MCF 10A (cell line): ENCODE measurements at places on chromosomes 1 and 21.

- DNase-seq = no peak
Observed at GRCh38 chr1:234715252-234716014, 105.5 kb upstream of the IRF2BP2 start.

GRCh38 chr1:18288722-18289121 lies 181.1 kb downstream of the IGSF21 start:
- DNase-seq = no peak

DNA sequence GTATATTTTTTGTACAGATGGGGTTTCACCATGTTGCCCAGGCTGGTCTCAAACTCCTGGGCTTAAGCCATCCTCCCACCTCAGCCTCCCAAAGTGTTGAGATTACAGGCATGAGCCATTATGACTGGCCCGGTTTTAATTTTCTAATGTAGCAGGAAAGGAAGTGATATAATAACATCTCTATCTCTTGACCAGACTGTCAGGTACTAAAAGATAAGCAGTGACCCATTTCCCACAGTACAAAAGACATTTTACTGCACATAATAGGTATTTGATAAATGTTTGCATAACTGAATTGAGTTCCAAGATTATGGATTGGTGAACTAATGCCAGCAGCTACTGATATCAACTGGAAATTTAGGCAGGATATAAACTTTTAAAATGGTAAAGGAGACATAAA lies 4.0 kb downstream of the NVL start:
- no peak for DNase-seq

DNA sequence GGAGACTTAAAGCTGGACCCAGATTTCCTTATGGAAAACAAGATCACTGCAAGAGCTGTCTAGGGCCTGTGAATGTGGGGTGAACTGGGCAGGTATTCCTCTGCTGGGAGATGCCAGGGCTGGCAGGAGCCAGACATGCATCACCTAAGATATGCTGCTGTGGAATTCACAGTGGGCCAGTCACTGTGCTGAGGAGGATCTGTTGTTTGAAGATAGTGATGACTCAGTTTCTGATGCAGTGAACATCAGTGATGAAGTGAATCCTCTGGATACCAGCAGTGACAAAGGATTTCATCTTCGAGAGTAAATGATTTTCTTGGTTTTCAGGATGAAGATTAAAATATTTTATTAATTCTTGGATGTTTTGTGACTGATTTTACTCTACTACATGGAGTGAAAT lies 29.9 kb upstream of the CAMSAP2 start:
- no peak for DNase-seq

DNA sequence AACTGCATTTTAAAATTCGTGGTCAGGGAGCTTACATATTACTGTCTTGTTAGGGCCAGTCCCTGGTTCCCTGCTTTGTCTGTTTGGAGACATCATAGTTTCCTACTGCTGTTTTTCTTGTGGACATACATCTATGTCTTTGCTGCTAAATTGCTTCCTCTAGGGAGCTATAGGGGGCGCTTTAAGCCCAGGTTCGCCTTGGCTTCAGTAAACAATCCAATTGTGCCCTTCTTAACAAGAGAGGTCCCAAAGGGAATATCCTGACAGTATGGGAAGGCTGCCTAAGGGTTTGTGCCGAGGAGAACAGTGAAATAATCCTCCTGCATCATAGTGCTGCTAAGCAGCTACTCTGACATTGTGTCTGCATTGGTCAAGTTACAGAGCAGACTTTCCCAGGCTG lies 112.5 kb downstream of the USH2A start:
- peak; percentile 75 for DNase-seq

GRCh38 chr1:34280509-34280908 lies 103.8 kb downstream of the C1orf94 start:
- no peak for DNase-seq

DNA sequence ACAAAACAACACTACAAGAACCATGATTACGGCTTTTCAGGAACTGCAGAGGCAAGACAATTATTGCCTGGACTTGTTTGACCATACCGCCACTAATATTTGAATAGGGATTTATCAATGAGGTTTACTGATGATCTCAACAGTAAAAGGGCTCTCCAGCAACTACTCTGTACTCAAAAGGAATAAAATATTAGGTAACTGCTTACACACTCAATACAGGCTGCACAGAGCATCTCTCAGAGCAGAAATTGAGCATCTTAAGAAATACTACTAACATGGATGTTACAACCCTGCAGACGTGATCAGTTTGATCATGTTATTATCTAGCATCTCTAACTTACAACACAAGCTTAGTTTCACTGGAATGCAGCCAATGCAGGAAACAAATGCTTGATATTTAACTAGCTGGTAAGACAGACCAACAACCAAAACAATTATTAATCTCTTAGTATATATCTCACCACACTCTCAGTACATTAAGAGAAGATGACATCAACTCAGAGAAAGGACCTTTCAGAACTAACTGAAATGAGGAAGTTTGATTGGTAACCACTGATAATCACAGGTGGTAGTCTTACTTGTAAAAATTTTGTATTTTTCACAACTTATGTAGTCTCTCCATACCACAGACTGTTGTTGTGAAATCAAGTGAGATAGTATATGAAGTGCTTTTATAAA lies 52.2 kb downstream of the PUM1 start:
- DNase-seq = no peak

GRCh38 chr1:164757625-164758024 lies 198.6 kb downstream of the PBX1 start:
- DNase-seq = no peak

DNA sequence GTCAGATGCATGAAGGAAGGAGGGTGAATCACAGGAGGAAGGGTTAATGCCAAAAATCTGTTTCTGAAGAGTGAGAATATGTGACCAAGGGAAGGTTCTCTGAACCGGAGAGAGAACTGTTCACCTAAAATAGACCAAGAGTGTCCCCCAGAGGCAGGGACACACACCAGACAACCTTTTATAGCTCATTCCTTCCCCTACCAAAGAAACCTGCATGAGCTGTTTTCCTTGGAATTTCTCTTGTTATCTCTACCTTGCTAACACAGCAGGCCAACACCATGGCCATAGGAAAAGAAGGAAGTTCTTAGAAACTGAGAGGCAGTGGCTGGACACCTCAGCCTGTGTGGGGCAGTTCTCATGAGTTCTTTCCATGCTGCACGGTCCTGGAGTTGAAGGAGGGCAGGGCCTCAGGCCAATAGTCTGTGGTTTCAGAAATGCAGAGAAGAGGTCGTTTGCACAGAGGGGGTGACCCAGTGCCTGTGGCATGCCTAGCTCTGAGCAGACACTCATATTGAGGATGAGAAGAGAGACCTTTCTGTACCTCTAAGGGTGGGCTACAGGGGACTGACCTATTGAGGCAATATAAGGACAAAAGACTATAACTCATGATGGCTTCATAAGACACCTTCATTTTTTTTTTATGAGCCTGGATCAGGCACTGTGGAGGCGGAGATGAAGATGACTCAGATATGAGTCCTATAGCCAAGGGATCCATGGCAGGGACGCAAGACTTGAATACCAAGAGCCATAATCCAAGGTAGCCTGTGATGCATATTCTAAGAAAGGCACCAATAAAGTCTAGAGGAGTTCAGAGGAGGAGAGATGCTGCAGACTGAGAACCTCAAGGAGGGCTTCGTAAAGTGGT lies 39.4 kb downstream of the IGFN1 start:
- peak; percentile 78 for DNase-seq

DNA sequence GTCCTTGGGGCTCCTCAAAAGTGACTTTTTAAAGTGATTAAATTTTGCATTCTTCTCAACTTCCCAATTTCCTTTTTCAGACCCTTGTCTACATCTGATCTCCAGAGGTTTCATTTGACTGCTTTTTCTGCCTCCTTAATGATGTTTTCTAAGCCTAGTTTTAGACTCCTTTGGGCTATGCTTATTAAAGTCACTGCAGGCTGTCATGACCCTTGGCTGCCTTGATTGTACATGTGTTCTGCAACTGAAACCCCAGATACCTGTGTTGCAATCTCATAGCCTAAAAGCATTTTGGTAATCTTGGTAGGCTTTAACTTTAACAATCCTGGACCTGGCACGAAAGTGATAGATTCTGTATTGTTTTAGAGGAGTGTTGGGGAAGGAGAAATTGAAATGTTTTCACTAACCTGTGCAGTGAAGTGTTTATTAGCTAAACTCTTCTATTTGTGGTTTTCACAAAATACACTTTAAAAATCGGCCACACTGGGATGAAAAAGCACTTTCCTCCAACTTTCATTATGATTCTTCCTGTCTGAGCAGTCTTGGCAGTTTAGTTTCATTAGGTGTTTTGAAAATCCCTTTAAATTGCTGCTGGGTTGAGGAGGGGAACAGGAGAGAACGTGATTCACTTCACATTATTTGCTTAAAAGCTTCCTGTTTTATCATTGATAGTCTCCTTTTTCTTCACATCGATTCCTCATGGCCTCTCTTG lies 4.9 kb downstream of the MACO1 start:
- peak; percentile 58 for DNase-seq

GRCh38 chr1:204575221-204576190 lies 59.3 kb downstream of the MDM4 start:
- DNase-seq = no peak

DNA sequence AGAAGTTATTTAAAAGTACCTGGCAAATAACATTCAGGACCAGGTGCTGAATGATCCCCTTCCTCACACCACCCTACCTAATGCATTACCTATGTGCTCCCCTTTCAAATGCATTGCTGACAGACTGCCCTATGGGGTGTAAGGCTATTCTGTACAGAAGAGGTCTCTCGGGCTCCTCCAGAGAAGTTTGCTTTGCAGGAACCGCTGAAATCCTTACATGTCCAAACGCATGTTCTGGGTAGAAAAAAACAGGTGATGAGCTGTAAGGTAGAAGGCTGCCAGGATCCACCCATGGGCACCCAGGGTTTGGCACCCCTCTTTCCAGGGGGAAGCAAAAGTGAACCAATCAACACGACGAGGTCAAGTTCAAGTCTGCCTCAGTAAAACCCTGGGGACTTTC lies 58.3 kb upstream of the TARBP1 start:
- no peak for DNase-seq

GRCh38 chr1:44256762-44257554 lies 43.7 kb downstream of the DMAP1 start:
- no peak for DNase-seq

- no peak for DNase-seq
Observed at GRCh38 chr21:45502006-45502345, 40.3 kb downstream of the SLC19A1 start.

- DNase-seq = no peak
Observed at GRCh38 chr1:187773168-187773567, 944.4 kb downstream of the PLA2G4A start.

DNA sequence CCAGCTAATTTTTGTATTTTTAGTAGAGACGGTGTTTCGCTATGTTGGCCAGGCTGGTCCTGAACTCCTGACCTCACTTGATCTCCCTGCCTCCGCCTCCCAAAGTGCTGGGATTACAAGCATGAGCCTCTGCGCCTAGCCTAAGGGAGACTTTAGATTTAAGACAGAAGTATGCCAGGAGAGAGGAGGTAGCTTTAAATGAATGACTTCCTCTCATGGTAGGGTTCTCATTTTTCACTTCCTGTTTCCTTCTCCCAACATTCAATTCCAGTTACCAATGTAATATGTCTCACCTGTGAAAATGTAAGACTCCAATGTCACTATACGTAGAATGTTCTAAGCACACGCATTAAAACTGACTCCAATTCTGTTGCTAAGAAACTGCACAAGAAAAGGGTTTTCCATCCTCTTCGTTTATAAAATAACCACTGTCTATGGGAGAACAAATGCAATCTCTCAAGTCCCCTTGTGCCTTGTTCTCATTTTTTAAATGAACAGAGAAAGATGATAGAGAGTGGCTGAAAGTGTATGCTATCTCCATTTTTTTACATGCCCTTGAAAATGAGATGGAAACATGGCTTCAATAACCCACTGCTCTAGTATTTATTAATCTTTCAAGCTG lies 140.0 kb downstream of the SLC45A1 start:
- no peak for DNase-seq

DNA sequence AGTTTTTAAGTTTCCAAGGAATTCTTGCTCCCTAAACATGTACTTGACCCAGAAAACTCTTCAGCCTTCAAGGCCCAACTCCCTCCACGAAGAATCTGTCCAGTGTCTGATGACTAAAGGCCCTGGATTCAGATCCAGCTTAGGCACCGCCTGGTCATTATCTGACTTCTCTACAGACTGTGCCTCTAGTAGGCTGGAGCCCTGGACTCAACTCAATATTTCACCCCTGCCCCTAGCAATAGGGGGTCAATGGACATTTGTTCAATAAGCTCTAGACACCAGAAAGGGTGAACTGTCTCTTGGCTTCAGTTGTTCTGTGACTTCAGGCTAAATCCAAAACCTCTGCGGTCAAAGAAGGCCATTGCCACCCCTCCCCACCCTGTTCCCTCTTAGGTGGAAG lies 34.5 kb downstream of the NUAK2 start:
- DNase-seq = no peak

DNA sequence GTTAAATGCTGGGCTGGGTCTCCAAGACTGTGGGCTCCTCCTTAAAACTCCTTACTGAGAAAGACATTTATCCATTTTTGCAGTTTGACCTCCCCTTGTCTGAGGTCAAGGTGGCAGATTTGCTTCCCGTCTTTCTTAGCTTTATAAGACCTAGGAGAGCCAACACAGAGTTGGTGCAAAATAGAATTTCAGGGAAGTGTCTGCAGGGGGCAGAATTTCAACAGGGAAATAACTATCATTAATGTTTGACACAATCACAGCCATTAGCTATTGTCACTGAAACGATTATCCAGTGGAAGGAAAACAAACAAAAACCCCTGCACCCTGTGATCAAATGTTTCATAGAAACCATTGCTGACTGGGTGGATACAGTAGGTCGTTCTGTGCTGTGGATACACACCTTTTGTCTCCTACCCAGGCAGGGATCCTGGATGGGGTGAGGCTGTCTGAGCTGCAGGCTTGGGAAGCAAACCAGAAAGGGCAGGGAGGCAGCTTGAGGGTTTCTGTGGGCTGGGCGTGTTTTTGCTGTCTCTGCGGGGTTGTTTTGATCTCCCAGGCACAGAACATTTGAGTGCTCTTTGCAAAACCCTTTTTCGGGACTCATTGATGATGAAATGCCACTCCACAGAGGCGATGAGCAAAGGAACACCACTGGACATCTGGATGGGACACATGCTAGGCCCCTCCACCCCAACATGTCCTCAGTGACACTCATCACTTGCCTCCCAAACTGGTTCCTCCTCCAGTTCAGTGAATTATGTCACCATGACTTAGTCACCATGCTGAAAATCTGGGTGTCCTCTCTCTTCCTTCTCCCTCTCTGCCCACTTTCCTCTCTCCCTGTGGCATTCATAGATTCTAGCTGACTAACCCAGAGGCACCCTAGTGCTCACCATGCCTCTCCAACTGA lies 94.2 kb upstream of the SERBP1 start:
- no peak for DNase-seq

DNA sequence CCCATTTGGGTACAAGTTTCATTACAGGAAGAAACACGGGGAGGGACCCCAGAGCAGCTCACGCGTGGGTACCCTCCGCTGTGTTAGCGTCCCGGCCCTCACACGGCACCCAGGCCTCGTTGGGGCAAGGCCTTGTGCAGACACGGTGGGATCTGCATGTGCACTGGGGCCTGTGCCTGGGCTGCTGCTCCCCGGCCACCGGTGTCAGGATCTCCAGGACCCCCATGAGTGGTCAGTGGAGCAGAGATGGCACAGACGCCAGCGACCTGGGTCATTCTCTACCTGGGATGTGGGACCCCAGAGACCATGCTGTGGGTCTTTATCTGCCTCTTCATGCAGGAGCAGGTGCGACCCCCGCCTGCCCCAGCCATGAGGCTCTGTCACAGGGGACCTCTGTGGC lies 5.4 kb upstream of the SAMD11 start:
- DNase-seq = no peak

GRCh38 chr1:155127967-155128754 lies 485 bp downstream of the EFNA1 start:
- DNase-seq = peak; percentile 53

- no peak for DNase-seq
Observed at GRCh38 chr1:56771717-56772116, 47.5 kb downstream of the FYB2 start.

- DNase-seq = peak; percentile 72
Observed at GRCh38 chr1:225866061-225866837, 15.9 kb downstream of the TMEM63A start.
